ENCODE measurements at places on chromosomes 5 and 9.

DNA sequence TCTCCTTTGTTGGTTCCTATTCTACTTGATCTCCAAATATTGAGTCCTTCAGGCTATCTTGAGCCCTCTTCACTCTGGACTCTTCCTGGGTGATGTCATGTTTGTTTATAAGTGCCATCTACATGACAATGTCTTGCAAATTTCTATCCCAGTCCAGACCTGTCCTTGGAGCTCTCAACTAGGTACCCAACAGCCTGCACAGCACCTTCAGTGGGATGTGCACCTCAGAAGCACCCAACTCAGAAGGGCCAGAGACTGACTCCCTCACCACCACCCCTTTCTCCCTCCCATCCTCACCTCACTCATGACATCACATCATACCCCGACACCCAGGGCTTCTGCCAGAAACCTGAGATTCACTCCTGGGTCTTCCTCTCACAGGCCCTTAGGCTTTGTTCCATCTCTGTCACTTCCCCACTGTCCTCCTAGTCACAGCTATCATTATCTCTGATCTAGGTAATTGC is 14.4 kb downstream of the TXN start:
- DNase-seq = no peak

DNA sequence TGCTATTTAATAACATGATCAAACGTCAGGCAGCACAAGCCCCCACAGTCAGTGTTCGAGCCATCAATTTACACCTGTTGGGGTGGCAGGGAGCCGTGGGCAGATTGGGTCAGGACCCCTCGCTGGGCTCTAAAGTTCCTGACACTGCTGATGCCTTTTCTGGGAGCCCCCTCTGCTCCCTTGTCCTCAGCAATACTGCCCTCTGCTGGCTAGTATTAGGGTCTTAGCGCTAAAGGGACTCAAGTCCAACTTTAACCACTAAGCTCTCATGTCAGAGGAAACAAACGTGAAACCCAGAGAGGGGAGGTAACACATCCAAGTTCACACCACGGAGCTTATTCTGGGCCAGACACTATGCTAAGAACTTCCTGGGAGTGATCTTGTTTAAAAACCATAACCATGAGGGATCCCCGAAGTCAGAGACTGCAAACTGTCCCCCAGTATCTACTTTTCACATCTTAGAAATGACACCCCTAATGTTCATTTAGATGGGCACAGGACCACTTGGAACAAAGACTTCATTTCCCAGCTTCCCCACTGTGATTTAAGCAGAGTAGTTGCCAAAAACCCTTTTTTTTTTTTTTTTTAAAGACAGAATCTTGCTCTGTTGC is 20.4 kb downstream of the ANKS6 start:
- no peak for DNase-seq

GRCh38 chr5:177131019-177131320 is 2.6 kb upstream of the NSD1 start:
- DNase-seq = no peak

- no peak for DNase-seq
Observed at GRCh38 chr5:174204535-174205313, 159.2 kb downstream of the NSG2 start.

DNA sequence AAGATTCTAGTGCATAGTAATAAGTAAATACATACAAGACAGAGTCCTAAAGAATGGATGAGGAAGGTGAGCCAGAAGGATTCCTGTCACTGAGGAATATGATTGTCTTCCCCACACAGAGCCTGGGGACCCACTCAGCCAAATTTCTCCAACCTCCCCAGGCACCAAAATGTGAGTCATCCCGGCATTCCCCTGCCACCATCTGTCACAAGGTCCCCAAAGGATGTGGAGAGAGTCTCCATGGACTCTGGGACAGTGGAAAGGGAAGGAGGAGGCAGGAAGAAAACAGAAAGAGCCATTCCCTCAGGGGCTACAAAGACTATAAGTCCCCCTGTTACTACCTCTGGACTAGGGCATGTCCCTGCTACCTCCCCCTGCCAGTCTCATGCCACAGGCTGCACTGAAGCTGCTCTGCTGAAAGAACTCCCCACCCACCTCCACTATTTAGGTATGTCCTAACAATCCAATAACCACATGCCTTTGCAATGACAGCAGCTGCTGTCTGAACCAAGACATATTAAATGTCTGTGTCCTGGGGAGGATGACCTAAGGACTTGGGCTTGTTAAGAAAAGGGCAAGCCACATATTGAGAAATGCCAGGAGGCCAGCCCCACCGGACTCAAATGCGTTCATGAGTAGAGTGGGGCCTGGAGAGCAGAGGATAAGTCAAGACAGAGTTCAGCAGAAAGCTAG is 10.7 kb upstream of the OR5C1 start:
- DNase-seq = no peak

DNA sequence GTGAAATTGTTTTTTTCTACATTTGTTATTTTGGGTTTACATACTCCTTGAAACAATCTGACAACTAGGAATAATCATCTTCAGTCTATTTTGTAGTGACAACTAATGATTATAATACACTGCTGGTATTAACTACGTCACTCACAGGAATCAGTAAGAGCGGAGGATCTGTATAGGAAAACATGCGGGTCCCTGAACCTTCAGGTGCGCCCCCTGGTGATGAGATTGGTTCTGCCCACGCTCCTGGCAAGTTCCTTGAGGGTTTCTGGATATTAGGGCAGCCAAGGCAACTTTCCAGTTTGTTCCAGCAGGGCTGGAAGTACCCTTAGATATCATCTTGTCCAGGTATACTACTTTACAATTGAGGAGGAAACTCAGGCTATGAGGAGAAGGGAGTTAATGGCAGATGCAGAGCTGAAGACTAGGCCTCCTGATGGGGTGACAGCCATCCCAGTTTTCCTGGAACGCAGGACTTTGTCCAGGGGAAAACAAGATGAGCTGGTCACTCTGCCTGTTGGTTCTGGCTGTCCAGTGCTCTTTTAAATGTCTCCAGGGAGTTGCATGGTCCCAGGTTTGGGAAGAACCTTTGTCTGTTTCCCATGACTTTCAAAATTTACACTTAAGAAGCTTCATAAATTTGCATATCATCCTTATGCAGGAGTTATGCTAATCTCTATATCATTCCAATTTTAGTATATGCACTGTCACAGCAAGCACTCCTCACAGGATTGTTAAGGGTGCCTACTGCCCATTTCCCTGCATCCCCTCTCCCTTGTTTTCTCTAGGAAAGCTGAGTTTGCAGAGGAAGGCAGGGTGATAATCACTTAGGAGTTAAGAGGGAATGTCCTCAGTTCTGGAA is 14.9 kb upstream of the WNT8A start:
- no peak for DNase-seq

- no peak for DNase-seq
Observed at GRCh38 chr5:43137326-43137725, 16.6 kb downstream of the ZNF131 start.

DNA sequence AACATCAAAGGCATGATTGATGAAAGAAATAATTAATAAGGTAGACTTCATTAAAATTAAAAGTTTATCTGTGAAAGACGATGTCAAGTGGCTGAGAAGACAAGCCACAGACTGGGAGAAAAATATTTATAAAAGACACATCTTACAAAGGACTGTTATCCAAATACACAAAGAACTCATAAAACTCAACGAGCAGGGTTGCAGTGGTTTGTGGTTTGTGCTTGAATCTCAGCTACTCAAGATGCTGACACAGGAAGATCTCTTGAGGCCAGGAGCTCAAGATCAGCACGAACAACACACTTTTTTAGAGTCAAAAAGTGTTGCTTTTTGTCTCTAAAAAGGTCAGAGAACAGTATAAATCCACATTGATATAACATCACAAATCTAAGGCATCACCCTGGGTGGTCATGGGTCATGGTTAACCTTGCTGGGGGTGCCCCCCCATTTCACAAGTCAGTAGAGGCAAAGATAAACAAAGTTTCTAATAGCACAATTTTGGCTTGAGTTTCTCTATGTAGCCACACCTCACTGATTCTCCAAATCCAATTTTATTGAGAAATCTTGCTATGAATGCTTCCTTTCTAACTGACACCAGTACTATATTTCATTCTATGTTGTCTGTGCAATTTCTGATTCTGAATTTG is 342.9 kb upstream of the RPS23 start:
- DNase-seq = no peak

- no peak for DNase-seq
Observed at GRCh38 chr5:91142386-91142785, 240.7 kb downstream of the ARRDC3 start.

DNA sequence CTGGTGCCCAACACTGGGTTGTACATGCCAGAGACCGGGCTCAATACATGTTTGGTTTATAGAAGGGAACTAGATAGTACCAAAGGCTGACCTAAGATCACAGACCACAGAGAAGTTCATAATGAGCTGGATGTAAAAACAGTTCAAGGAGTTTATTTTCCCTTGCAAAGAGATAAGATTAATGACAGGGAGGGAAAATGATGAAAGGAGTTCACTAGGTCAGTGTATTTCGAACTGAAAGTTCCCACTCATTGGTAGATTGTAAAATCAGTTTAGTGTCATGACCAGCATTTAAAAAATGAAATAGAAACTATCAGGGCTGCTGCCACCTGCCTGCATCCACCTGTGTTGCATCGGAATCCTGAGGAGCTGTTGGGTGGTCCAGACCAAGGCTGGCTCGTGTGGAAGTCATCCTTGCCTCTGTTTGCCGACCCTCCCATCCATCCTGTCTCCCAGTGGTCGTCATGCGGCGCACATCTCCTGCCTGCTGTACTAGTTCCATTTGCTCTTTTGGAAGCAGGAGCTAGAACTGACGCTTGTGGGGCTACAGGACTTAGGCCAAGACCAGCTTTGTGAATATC is 21.1 kb downstream of the TBC1D2 start:
- no peak for DNase-seq

DNA sequence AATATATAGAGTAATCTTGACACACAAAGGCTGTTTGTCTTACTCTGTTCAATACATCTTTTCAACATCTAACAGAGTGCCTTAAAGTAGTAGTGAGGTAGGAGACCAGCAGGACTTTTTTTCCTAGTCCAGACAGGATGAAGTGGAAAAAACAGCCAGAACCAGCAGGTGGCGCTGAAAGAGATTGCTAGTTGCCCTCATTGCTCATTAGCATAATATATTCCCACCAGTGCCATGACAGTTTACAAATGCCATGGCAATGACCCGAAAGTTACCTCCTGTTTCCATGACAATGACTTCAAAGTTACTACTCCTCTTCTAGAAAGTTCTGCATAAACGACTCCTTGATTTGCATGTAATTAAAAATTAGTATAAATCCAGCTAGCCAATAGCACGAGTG is 387.4 kb downstream of the ACTL7B start:
- no peak for DNase-seq

GRCh38 chr5:137303509-137303908 is 195.6 kb downstream of the SPOCK1 start:
- no peak for DNase-seq

DNA sequence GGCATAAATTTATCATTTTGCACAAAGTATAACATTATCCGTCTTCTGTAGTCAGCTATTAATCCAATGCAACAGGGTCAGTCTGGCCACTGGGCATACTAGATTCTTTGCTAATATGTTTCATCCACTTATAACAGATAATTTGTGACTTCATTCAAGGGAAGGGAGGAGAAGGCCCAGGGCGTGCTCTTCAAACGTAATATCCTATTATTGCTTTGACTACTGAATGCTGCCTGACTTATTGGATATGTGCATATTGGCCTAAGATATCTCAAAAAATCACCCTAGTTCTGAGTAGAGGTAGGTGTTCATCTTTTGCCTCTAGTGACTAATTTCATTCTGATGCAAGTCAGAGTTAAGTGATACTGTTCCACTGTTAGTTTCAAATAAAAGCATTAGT is 6.9 kb downstream of the FBXL7 start:
- no peak for DNase-seq

DNA sequence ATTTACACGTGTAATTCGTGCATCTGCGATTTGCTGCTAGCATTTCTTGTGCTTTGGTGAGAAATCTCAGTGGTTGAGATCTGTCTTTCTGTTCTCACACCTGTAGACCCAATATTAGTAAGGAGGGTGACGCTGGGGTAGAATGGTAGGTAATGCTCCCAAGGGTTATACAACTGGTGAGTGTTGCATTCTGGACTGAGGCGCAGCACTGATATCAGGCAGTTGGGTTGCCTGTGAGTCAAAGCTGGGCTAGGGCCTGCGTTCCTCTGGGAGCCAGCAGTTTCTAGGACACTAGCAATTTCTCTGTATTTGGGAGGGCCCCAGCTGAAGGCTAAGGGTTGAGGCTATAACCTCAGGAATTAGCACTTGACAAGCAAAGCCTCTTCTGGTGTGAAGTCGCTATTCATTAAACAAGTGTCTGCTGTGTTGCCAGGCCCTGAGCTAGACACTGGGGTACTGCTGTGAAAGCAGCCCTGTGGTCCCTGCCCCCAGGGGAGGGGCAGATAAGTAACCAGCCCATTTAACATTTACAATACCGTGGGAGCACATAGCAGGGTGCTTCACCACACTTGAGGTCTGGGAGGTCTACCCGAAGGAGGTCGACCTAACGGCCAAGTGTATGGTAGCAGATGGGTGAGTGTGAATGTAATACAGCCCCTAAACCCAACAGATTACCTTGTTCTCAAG is 28.7 kb downstream of the LARP1 start:
- DNase-seq = no peak

GRCh38 chr9:94705162-94705702 is 21.3 kb upstream of the AOPEP start:
- no peak for DNase-seq

DNA sequence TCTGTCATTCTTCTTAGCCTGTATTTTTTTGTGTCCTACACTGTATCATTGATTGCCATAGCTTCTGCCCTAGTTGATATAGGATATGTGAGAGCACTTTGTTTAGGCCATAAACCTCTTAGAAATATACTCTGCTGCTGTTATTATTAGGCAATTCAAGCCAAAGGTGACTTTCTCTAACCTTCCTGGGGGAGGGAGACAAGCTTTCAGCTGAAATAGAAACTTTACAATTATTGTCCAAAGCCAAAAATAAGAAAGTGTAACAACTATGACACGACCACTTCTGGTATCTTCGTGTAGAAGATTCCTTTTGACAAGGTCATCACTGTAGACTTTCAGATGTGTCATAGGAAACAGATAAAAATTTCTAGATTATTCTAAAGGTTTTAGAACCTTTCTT is 12.2 kb upstream of the CSNK1A1 start:
- DNase-seq = no peak

DNA sequence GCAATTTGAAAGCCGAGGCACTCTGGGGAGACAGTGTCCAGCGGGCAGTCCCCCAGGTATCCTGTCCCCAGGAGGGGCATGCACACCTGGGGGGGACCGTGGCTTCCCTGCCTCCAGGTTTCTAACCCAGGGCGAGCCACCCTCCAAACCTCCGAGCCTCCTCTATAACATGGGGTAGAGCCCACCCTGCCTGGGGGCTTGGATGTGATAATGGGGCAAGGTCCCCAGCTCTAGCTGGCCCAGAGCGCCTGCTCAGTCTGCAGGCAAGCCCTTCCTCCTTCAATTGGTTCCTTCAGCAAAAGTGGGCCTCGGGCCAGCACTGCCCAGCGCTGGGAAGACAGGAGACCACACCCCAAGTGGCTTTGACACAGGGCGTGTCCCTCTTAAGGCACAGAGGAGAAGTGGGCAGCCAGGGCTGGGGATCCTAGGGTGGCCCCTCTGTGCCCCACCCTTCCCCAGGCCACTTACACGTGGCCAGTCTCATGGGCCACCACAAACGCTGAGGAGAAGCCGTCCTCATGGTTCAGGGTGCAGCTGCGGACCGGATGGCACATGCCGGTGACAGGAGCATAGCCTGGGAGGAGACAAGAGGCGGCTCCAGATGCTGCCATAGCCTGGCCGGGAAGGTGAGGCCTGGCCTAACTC is 94.3 kb downstream of the ZNF354C start:
- no peak for DNase-seq

All from esophagus squamous epithelium (tissue), 5 donors.